ENCODE measurements at places on chromosomes 7 and 10. TPM values are rescaled to one million over a fixed set of nuclear protein-coding genes. Genes with fewer than 3 reads are reported as not detected.
A peak's percentile ranks its signal among the peaks of the same experiment; 100 is the strongest.

DNA sequence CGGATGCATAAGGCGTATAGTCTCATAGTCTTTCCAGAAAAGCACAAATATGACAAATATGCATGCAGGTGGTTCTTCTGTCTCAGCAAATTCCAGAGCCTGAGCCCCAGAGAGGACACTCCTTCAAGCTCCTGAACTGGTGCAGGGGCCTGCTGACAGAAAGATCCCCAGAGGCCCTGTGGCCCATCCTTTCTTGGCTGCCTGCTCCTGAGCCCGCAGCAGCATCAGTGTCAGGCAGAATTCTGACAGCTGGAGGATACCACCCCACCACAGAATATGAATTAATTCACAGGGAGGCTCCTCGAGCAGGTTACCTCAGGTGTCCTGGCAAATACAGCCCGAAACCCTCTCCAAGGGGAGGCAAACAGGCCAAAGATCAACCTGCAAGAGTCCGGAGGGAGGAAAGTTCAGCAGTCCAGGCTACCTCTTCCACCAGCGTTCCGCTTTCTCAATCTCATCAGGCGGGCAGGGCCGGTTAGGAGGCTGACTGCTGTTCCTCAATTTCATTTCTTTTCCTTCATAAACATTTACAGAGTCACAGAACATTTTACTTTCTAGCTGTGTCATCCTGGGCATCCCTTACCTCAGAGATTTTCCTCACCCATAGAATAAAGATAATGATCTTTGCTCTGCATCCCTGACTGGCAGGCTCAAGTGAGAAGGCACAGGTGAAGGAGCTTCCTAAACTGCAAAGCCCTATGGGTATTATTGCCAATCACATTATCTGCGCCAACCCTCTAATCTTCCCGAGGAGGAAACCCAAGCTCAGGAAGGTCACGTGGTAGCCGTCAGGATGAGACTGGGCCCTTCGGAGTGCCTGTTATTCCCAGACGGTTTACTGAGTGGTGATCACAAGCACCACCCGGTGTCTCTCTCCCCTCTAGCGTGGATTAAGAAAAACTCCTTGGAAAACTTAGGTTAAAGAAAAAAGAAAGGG is 1.4 kb downstream of the DNAJB12 start:
- no peak for DNase-seq
- peak overlapping the region; percentile 82 for H3K4me3 ChIP-seq
- H3K27ac ChIP-seq: peak overlapping the region; percentile 98
- H3K27me3 ChIP-seq: no peaks in the 10 kb centered on the region

LDB3 gene
- total RNA-seq: 0.05 TPM

RAMP3 gene
- total RNA-seq: not detected

DGKI gene
- 3.0 TPM for total RNA-seq

RNF133 gene
- total RNA-seq: not detected

All from activated CD4-positive, alpha-beta T cell treated with anti-CD3 and anti-CD28 coated beads for 36 hours (primary cell).